ENCODE measurements at places on chromosomes 6 and 20.

GRCh38 chr6:107491138-107491609, 1.3 kb downstream of the SOBP start:
- DNase-seq, result no peak

GRCh38 chr6:159313018-159313417, 143.8 kb downstream of the FNDC1 start:
- DNase-seq, result no peak

GRCh38 chr6:34468378-34468892, 2.6 kb downstream of the PACSIN1 start:
- no peak for DNase-seq

DNA sequence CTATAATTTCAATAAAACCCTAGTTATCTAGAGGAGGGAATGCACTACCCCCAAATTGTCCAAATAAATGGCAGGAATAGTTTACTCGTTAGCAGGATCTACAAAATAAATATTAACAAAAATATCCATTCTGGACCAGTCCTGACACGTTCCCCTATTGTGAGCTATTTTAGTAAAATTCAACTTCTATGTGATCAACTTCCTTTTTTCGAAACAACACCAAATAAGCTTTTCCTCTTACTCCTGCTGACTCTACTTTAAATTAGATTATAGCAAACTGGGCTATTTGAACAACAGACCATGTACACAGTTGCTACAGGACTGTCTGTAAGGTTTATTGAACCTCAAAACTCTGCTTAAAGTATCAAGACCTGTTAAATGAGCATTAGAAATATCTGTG, 154.3 kb downstream of the IPCEF1 start:
- no peak for DNase-seq

GRCh38 chr20:34927736-34928135, 27.9 kb downstream of the GSS start:
- DNase-seq, result no peak

DNA sequence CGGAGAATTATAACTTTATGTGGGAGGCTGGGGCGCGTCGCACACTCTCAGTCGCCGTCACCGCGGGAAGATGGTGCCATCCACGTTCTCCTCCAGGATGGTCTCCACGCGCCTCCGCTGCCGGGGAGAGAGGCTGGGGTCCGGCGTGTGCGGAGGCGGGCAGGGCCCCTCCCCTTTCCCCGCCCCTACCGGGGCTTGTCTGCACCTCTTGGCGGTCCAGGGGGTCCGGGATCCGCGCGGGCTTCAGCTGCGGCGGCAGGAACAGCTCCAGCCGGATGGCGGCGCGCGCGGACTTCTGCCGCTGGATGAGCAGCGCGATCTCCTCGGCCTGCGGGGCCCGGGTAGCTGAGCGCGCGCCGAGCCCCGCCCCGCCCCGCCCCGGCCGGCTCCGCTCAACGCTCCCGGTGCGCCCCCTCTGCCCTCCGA, 807 bp downstream of the LKAAEAR1 start:
- peak; percentile 37 for DNase-seq

DNA sequence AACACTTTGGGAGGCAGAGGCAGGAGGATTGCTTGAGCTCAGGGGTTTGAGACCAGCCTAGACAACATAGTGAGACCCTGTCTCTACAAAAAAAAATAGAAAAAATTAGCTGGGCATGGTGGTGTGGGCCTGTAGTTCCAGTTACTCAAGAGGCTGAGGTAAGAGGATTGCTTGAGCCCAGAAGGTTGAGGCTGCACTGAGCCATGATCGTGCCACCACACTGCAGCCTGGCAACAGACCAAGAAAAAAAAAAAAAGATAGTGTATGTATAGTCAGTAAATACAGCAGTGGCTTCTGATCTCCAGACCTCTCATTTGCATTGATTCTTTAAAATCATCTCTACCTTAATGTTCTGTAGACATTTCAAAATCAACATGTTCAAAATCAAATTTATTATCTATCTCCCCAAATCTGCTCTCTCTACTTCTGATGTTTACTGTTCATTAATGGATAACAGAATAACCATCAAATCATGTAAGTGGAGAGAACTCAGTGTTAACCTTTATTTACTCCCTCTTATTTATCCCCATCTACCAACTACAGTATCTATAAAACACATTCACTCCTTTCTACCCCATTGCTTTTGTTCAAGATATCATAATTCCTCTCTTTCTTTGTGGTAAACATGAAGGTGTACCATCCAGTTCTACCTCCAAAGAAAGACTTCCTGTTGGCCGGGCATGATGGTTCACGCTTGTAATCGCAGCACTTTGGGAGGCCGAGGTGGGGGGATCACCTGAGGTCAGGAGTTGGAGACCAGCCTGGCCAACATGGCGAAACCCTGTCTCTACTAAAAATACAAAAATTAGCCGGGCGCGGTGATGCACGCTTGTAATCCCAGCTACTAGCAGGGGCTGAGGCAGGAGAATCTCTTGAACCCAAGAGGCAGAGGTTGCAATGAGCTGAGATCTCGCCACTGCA, 7.7 kb downstream of the PROCR start:
- no peak for DNase-seq

DNA sequence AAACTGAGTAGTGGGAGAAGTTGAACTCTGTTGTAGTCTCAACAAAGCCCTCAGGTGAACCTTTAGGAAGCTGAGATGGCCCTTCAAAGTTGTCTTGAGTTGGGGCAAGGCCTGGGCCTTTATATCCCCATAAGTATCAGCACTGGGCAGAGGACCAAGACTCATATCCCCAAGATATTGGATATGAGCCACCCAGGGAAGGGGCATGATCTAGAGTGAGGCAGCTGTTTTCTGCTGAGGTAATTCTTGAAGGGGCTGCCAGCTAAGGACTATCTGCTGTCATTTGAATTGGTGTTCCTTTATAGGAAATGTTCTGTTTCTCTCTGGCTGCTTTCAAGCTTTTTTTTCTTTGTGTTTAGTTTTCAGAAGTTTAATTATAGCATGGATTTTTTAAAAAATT, 140.7 kb upstream of the FLRT3 start:
- no peak for DNase-seq

- DNase-seq, result no peak
Measured at GRCh38 chr6:132964868-132965382, 150.6 kb downstream of the RPS12 start.

DNA sequence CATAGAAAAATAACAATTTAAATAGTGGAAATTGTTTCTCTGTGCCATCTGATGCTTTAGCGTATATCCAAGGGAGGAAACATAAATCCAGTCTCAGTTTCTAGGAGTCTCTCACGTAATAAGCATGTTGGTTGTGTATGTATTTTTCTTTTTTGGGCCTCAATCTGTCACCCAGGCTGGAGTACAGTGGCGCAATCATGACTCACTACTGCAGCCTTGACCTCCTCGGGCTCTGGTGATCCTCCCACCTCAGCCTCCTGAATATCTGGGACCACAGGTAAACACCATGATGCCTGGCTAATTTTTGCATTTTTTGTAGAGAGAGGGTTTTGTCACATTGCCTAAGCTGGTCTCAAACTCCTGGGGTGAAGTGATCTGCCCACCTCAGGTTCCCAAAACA, 78.6 kb upstream of the PLN start:
- no peak for DNase-seq

GRCh38 chr6:116485559-116486184, 24.5 kb downstream of the CALHM6 start:
- DNase-seq, result no peak

DNA sequence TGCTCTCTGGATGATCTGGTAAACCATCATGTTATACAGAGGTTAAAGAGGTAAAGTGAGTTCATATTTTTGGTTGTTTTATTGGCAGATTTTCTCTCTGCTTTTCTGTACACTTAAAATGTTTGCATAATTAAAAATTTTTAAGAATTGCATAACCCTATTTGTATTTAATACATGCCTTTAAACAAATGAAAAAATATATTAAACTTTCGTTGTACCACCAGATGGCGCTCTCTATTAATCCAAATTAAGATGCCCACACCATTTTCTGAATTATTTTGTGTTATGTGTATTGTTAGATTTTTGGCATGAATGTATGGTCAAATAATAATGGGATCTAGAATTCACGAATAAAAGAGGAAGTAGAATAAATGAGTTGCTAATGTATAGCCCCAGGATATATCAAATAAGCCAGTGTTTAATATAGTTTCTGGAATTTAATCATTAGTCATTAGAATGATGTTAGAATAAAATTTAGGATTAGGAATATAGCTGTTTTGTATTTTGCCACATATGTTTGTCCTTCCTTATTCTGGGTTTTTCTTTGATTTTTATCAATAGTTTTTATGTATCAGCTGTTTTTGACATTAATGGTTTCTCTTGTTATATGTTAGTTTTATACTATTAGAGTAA, 38.9 kb downstream of the SMAP1 start:
- no peak for DNase-seq

- no peak for DNase-seq
Measured at GRCh38 chr6:1837826-1838225, 228.1 kb downstream of the FOXC1 start.

All from stimulated activated CD4-positive, alpha-beta T cell treated with anti-CD3 and anti-CD28 coated beads, TNF-alpha, amount 100 ng/mL, for 24 hours (primary cell).